WERI-Rb-1 (cell line): ENCODE measurements at places on chromosomes 12 and 14.

DNA sequence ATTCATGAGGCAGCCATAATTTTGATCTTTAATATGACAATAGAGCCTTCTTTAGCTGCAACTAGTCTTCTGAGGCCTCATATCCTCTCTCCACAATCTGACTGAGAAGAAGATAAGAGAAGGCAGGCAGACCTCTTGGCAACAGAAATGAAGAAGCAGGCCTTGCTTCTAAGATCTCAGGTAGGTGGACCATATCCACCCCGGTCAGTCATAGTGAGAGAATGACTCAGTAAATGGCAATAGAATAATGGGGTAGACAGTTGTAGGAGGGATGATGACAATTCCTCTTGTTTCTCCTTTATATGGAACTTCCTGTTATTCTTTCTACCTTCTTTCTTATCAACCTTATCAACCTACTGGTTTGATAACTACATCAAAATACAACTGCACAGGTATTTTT, 246.7 kb upstream of the G2E3 start:
- no peak for DNase-seq

DNA sequence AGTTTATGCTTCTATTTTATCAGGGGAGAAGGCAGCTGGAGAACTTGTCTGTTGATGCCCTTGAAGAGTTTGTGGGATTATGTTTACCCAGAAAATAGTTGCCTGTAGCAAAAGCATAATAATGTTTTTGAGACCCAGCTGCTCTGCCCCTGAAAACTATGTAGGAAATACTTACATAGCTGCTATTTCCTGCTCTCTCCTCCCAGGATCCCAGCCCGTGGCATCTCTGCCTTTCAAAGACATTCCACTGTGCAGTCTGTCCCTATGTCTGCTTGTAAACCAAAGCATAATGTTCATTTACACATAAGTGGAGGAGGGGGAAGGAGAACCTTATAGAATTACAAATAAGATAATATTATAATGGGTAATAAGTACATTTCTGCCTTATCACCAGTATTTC, 198.7 kb downstream of the SYT1 start:
- DNase-seq = no peak

GRCh38 chr12:110590806-110591326, 7.7 kb upstream of the PPTC7 start:
- no peak for DNase-seq

- no peak for DNase-seq
Observed at GRCh38 chr12:48126953-48127630, 7.9 kb downstream of the PFKM start.

DNA sequence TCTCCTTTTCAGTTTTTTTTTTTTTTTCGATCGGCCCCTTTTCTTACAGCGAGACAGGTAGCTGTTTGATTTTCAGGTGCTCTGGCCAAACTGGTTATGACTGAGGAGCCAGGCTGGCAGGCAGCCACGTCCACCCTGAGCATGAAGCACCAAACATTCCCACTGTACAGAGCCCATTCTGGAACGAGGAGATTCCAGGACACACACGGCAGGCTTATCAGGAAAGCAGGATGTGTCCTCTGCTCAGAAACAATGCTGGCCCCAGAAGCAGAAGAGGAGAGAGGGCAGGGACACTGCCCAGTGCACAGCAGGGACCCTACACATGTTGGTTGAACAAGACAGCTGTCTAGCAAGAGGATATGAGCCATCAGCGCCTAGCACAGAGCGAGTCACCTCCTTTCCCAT, 3.7 kb upstream of the KRT2 start:
- DNase-seq = no peak

DNA sequence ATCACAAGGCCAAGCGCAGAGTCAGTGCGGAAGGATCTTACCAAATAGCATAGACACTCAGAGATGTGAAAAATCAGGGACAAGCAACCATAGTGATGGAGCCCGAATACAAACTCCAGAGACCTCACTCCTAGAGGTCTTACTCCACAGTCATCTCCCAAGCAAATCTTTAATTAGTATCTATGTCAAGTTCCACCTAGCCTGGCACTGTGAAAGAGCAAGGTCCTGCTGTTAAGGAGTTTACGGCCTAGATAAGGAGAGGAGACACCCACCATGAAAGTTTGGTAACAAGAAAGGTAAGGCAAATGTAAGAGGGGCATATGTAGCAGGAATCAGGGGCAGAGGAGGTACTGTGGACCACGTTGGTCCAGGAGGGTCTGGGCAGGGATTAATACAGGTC, 7.4 kb upstream of the PLEKHG6 start:
- DNase-seq = no peak

- no peak for DNase-seq
Observed at GRCh38 chr14:91143862-91144261, 30.0 kb downstream of the DGLUCY start.

DNA sequence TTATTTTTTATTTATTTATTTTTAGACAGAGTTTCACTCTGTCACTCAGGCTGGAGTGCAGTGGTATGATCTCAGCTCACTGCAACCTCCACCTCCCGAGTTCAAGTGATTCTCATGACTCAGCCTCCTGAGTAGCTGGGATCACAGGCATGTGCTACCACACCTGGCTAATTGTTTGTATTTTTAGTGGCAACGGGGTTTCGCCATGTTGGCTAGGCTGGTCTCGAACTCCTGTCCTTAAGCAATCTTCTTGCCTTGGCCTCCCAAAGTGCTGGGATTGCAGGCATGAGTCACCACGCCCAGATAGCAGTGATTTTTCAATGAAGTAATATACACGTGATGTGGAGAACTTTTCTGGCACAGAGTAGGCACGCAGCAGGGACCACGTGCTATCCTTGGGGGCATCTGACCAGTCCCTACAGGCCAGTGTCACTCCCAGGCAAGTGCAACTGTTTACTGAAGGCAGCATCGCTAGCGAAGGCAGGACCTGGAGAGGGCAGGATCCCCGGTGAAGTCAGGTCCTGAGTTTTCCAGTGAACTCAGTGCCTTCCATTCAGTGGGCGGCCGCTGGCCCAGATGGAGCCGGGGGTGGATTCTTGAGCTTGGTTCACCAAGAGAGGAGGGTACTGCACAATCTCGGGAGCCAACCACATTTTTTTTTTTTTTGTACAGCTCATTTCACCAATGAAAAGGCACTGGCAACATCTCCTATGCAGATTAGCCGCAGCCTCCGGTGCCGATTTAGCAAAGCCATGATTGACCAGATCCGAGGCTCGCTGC, 11.1 kb upstream of the CLMN start:
- no peak for DNase-seq

GRCh38 chr12:15488481-15488880, 166.2 kb downstream of the PTPRO start:
- no peak for DNase-seq

DNA sequence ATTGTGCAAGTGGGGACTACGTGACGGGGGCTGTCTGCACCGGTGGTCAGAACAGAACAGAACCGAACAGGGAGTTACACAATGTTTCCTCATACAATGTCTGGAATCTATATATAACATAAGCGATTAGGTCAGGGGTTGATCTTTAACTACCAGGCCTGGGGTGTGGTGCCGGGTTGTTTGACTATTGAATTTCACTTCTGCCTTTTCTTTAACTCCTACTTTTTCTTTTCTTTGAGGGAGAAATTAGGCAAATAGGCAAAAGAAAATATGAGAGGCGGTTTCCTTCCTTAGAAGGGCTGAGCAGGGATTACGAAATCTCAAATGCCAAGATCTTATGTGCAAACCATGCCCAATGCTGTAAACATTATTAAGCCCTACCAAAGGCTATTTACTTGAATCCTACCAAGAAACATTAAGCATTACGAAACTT, 140.3 kb downstream of the SLC38A6 start:
- DNase-seq = no peak

DNA sequence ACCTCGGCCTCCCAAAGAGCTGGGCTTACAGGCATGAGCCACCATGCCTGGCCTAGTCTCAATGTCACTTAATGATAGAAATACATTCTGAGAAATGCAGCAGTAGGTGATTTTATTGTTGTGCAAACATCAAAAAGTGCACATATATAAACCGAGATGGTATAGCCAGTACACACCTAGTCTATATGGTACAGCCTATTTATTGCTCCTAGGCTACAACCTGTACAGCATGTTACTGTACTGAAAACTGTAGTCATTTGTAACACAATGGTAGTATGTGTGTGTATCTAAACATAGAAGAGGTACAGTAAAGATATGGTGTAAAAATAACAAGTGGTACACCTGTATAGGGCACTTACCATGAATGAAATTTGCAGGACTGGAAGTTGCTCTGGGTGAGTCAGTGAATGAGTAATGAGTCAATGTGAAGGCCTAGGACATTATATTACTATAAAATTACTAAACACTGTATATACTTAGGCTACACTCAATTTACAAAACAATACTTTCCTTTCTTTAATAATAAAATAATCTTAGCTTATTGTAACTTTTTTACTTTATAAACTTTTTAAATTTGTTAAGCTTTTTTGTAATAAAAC, 166.7 kb upstream of the SYT1 start:
- no peak for DNase-seq

- no peak for DNase-seq
Observed at GRCh38 chr12:111444314-111444924, 38.7 kb downstream of the SH2B3 start.

GRCh38 chr12:52061470-52062166, 8.2 kb upstream of the ATG101 start:
- DNase-seq = no peak

- DNase-seq = no peak
Observed at GRCh38 chr14:99099051-99099787, 172.8 kb downstream of the BCL11B start.

GRCh38 chr12:66541426-66541825, 137.4 kb downstream of the GRIP1 start:
- DNase-seq = no peak

DNA sequence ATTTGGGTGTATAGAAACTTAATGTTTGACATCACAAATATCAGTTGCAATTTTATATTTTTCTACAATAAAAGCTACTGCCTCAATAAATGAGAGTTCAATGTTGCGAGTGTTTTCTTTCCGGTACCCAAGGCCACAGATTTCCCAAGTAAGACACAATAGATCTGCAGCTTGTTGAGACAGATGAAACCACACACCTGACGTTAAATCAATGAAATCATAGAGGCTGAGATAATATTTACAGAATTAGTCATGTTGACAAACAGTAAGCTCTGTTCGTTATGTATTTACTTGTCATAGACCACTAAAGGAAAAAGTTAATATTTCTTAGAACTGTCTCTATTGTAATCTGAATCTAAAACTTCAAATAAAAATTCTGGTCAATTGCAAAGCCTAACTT, 49.2 kb upstream of the PTHLH start:
- no peak for DNase-seq

DNA sequence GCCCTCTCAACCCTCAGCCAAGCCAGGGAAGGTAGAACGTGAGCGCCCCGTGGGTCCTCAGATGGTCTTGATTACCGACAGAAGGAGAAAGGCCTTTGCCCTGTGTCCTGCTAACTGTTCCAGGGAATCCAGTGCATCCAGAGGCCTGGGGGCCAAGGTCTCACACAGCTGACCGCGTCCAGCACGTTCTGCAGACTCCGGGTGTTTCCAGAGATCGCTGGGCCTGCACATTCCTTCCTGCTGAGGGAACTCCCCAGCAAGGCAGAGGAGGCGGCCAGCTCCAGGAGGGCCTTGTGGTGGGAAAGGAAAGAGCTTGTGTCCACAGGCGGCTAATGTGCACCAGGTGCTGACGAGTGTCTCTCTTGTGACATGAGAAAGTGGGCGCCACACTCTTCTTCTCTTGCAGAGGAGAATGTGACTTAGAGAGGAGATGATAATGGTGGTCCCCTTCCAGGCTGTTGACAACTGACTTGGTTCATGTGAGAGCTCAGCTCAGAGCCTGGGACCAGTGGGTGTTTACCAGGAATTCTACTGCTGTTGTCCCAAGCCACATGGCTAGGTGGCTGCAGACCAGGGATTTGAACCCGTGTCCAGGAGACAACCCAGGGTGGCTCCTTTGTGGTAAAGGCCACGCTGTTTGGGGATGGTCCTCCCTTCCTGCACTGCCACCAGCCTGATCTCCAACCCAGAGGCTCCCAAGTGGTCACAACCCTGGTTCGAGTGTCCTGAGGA, 46.8 kb upstream of the DLK1 start:
- DNase-seq = no peak

- DNase-seq = no peak
Observed at GRCh38 chr12:27429606-27430005, 16.9 kb upstream of the SMCO2 start.

- peak; percentile 41 for DNase-seq
Observed at GRCh38 chr14:94175011-94175745, 1.1 kb downstream of the PPP4R4 start.

DNA sequence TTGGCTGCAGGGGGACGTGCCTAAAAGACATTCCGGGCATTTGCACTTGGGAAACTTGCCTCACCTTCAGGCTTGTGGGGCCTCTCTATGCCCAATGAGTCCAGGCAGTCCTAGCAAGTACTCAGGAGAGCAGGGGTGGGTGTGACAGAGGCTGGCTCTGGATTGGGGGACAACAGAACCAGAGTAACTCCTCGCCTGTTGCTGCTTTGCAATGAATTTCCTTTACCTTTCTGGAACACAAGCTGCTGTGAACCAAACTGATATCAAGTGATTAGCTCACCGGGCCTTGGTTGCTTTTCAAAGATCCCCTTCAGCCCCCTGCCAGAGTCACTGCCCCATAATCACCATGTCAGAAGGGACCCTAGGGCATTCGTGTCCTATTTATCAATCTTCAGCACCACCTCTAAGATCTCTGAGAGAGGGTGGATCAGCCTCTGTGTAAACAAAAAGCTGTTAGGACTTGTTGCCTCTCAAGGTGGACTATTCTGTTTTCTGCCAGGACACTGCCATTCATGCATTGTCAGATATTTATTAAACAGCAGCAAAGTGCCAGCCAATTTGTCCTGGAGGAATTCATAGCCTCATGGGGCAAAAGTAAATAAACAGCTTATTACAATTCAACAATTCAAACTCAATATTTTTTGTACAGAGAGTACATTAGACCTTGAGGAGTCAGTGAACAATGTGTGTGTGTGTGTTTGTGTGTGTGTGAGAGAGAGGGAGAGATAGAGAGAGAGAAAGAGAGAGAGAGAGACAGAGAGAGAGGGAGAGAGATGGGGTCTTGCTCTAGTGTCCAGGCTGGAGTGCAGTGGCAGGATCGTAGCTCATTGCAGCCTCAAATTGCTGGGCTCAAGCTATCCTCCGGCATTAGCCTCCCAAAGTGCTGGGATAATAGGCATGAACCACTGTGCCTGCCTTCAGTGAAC, 11.3 kb downstream of the NFATC4 start:
- DNase-seq = no peak

GRCh38 chr12:112170971-112171596, 45.7 kb downstream of the TRAFD1 start:
- no peak for DNase-seq

GRCh38 chr12:6067152-6067916, 57.1 kb downstream of the VWF start:
- DNase-seq = peak; percentile 59

DNA sequence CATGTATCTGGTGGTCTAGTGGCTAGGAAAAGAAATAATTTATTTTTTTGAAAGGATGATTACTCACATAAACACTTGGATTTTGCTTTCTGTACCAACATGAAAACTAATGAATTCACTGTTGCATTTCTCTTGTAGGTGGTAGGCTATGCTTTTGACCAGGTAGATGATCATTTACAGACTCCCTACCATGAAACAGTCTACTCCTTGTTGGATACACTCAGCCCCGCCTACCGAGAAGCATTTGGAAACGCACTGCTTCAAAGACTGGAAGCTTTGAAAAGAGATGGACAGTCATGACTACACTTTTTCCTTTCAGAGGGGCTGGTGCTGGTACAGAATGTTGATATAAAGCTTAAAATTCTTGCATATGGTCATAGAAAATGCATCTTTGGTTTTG, 6.5 kb upstream of the AK7 start:
- DNase-seq = no peak

GRCh38 chr12:52535574-52535973, 15.4 kb upstream of the KRT5 start:
- DNase-seq = no peak

GRCh38 chr14:101185073-101185835, 281.7 kb upstream of the RTL1 start:
- DNase-seq = no peak
